Inflammatory macrophage (primary cell): ENCODE measurements at places on chromosomes 7 and 10.

- no peak for DNase-seq
Measured at GRCh38 chr10:6743291-6743849, 163.3 kb upstream of the PRKCQ start.

DNA sequence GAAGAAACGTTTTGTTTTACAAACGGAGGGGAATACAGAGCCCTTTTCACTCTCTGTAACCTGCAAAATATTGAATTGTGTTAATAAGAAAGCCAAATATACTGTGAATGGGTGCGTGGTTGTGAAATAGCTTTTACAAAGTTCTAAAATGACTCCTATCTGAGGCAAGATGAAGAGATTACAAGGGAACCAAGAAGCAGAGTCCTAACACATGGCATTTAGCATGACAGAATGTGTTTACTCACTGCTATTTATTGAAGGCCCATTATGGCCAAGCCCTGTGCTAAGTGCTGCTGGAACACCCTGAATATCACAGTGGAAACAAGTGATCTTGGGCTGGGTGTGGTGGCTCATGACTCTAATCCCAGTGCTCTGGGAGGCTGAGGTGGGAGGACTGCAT lies 12.9 kb downstream of the JCAD start:
- DNase-seq = no peak

DNA sequence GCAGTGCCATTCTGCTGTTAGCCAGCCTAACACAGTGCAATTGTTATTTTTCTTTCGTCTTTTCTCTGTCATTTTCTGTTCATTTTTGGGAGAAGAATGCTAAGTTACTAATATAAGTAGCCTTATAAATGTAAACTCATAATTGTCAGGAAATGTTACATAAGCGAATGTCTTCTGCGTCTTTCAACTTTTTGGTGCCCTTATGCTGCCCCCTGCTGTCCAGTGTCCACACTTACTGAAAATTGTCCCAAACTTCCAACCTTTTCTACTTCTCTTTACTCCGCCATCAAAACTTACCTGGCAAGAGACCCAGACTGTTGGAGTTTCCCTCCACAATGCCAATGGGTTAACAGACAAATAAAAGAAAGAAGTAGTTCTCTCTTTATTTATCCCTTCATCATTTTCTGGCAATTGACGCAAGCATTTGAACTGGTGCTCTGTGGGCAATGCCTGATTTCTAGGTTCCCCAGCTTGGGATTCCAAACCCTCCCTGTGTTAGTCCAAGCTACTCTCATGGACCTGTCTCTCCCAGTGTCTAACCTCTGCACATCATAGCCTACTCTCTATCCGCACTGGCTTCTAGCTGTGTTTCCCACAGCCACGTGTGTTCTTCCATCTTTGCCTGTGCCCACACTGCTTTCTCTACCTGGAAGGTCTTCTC lies 21.0 kb upstream of the EPC1 start:
- DNase-seq = peak; percentile 70

- DNase-seq = no peak
Measured at GRCh38 chr10:68832601-68833000, 5.3 kb downstream of the STOX1 start.

GRCh38 chr7:4178916-4179687 lies 503.0 kb upstream of the FOXK1 start:
- DNase-seq = no peak
